ENCODE measurements at places on chromosomes 4 and X.

GRCh38 chr4:123603165-123603564 lies 206.6 kb downstream of the SPRY1 start:
- DNase-seq, result no peak

DNA sequence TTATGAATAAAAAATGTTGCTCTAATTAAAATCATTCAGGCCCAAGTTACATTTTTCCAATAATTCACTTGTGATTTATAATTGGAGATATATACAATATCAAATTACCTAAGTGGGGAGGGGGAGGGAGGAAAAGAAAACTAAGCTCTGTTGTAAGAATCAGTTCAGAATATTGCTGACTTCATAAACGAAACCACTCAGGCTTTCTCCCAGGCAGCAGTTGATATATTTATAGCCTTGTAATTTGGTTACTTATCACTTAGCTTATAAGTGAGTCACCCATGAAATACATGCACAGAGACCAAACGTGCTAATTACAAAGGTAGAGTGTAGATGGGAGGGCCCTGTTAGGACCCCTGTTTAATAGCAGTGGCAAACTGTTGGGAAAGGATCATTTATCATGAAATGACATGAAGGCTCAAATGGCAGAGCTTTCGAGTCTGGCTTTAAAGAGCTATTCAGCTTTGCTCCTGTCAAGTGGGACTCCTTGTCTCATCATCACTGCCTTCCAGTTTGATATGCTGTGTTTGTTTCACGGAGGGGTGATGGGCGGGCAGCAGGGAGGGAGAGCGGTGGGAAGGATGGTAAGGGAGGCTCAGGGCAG lies 105.6 kb upstream of the PGRMC2 start:
- peak; percentile 60 for DNase-seq

DNA sequence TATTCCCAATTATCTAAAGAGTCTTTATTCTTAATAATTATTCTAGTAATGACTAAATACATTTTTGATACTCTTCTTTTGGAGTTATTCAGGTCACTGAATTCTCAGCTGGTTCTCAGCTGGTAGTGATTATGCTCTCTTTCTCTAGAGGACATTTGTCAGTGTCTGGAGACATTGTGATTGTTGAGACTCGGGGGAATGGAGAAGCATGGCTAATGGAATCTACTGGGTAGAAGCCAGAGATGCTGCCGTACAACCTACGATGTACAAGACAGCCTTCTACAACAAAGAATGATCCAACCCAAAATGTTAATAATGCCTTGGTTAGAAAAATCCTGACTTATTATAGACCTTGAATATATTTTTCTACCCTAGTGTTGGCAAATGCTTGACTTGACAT lies 149.2 kb upstream of the ANKRD50 start:
- DNase-seq, result no peak

DNA sequence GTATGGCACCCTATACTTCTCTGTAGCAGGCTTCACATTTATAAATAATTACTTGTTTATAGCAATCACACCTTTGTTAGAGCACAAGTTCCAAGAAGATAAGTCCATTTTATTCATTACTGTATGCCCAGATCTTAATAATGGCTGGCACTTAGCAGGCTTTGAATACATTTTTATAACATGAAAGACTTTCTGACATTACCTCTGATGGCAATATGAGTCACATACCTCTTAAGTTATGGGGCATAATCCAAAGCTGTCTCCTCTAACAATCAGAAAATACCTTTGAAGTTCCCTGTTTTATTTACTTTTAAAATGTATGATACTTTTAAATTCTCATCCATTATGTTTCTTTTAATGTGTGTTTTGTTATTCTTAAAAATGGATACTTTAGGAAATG lies 12.2 kb downstream of the SCRG1 start:
- no peak for DNase-seq

DNA sequence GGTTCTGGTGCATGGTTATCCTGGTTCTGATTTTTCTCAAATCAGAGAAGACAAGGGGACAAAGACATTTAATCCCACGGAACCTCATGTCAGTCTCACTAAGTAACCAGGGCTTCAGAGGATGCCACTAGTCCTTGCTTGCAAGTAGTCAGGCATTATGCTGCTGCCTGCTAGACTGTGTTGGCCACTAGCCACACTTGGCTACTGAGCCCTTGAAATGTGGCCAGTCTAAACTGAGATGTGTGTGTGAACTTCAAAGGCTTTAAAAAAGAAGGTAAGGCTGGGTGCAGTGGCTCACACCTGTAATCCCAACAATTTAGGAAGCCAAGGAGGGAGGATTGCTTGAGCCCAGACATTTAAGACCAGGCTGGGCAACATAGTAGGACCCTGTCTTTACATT lies 48.6 kb upstream of the IGFBP7 start:
- DNase-seq, result no peak

GRCh38 chr4:189843413-189844009 lies 97.2 kb upstream of the FRG1 start:
- DNase-seq, result no peak

DNA sequence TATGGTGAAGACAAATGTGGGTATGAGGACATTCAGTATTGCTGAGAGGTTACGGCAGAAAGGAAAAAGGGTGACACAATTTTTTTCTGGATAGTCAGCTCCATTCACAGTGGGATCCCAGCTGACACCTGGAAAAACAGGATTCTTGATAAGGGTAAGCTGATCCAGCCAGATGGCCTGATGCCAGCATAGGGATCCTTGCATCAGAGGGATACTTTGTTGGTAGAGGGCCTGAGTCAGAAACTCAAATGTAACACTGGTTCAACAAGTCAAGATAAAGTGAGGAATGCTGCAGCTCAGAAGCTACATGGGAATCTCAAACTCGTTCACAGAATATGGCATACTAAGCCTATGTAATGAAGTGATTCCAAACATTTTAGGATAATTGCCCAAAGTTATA lies 726.7 kb downstream of the C4orf33 start:
- DNase-seq, result no peak

DNA sequence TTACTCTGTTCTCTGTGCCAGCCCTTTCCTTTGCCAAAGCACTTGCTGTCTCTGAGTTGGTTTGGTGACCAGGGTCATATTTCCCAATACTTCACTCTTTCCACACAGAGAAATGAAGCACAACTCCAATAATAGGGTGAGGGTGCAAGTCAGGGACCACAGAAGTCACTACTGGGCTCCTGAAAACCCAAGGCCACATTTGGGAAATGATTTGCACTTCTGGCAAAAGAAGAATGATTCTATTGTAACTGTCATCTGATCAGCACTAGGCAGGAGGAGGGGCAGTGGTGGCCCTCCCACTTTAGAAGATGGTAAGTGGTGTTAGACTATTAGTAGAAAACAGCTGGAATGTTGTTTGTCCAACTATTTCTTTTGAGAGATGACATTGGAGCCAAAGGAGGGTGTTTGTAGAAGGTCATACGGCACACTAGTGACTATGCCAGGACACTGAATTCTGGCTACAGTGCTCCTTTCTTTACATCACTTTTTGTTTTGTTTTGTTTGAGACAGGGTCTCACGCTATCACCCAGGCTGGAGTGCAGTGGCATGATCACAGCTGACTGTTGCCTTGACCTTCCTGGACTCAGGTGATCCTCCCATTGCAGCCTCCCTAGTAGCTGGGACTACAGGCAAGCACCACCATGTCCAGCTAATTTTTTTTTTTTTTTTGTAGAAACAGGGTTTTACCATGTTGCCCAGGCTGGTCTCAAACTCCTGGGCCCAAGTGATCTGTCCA lies 10.8 kb upstream of the HADH start:
- DNase-seq, result no peak

DNA sequence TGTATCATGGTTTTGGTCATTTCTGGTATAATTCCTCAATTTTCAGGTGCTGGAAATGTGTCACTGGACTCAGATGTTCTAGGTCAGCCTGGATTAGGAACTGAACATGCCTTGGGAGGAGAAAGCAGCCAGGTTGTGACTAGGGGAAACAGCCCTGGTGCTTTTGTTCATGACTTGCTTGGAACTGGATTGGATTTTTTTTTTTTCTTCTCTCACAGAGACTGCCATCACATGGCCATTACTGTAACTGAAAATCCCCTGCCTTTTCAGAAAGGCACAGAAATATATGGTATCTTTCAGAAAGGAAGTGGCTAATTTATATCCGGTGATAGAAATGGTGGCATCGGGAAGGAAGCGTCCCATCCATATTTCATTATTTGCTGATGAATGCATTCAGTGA lies 34.6 kb downstream of the SEPTIN11 start:
- no peak for DNase-seq

- no peak for DNase-seq
These were observed 7.7 kb upstream of the HAND2 start for GRCh38 chr4:173537613-173538147.

- DNase-seq, result no peak
These were observed 70.7 kb upstream of the SLC4A4 start for GRCh38 chr4:71268166-71268565.

GRCh38 chrX:150926304-150926703 lies 27.8 kb upstream of the CD99L2 start:
- no peak for DNase-seq

GRCh38 chr4:156901871-156902270 lies 69.7 kb downstream of the PDGFC start:
- no peak for DNase-seq

- no peak for DNase-seq
These were observed 2.9 kb downstream of the IDH3G start for GRCh38 chrX:153791104-153791852.

GRCh38 chr4:162163892-162164759 lies at the start of gene FSTL5:
FSTL5 (minus strand) TSS chr4:162164000; CDS start chr4:162111396, 52,604 bp downstream.
- DNase-seq, result peak; percentile 35

- no peak for DNase-seq
These were observed 36.7 kb upstream of the KLHL13 start for GRCh38 chrX:118153270-118153669.

GRCh38 chrX:13381514-13381913 lies 61.7 kb upstream of the ATXN3L start:
- DNase-seq, result no peak

GRCh38 chr4:2932951-2933565 lies 30.1 kb downstream of the NOP14 start:
- DNase-seq, result no peak

GRCh38 chrX:20547611-20548051 lies 280.9 kb upstream of the RPS6KA3 start:
- DNase-seq, result peak; percentile 56
